Effector CD4-positive, alpha-beta T cell (primary cell): ENCODE measurements at places on chromosomes 6 and 20.

GRCh38 chr6:1381481-1382330, 7.7 kb upstream of the FOXF2 start:
- peak; percentile 29 for DNase-seq

- no peak for DNase-seq
Observed at GRCh38 chr6:34381081-34381480, 11.4 kb downstream of the NUDT3 start.

DNA sequence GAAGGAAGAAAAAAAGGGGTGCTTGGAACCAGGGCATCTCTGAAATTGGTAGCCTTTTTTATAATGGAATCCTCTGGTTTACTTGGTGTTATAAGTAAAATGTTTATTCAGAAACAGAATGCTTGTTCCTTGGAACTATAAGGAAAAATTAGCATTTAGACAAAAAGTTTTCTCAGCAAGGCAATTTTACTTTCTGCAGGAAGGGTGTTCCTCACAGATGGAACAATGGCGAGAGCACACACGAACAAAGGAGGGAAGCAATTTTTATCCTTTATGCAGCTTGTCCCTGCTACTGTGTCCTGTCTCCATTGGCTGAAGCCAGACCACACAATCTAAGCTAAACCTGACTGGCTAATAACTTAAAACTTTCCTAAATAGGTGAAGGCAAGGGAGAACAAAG, 22.7 kb upstream of the FANCE start:
- no peak for DNase-seq

DNA sequence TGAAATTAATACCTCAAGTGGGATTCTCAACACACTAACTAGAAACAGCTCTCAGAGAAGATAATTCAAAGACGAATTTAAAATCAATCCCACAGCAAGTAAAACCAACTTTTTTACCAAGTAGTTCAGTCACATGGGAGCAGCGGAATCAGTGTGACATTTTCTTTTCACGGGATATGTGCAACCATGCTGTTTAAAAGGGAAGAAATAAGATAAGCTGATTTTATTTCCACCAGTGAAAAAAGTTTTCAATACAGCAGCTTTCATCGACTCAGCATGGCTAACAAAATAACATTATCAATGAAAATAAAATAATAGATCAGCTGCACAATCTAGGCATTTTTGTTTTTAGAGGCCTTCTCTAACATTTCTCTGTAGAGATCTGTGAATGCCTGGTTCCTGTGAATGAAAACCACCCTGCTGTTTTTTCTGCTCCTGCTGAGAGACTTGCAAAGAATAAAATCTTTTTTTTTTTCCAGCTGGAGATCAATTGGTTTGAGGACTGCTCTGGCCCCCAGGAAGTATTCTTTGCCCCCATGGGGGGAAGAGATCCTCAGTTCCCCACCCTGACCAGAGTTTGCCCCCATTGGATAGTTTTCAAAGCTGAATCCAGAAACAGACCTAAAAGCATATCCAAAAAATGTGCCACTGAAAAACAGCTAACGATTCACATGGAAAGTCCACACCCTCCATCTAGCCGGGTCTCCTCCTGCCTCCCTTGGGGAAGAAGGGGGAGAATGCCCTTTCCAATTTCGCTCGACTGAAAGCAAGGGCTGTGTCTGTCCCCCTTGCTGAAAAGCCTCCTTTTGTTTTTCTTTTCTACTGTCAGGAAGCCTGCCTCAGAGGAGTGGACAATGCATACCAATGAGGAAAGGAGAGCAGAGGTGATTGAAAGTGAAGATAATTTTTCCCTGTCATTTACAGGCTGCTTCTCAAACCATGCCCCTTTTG, 317.6 kb downstream of the PRKN start:
- DNase-seq: no peak

GRCh38 chr6:3912361-3913076, 63.3 kb downstream of the FAM50B start:
- DNase-seq: no peak

DNA sequence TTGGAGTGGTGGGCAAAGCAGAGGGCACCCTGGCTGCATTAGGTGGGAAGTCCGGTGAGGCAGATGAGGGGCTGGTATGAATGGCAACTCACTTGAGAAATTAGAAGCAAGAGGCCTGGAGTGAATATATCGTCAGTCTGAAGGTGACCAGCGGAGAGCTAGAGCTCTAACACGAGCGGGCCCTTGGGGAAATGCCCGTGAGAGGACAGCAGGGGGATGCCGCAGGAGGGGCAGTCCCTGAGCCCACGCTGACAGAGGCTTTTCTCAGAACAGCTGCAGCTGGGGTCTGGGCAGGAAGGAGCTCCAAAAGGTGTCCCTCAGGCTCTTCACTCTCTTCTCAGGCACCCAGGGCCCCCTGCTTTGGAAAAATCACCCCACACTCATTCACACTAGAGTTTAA, 32.0 kb upstream of the CD93 start:
- no peak for DNase-seq

- DNase-seq: peak; percentile 20
Observed at GRCh38 chr6:11094411-11094851, 797 bp downstream of the SMIM13 start.

- DNase-seq: no peak
Observed at GRCh38 chr20:34165018-34165619, 53.1 kb upstream of the EIF2S2 start.

DNA sequence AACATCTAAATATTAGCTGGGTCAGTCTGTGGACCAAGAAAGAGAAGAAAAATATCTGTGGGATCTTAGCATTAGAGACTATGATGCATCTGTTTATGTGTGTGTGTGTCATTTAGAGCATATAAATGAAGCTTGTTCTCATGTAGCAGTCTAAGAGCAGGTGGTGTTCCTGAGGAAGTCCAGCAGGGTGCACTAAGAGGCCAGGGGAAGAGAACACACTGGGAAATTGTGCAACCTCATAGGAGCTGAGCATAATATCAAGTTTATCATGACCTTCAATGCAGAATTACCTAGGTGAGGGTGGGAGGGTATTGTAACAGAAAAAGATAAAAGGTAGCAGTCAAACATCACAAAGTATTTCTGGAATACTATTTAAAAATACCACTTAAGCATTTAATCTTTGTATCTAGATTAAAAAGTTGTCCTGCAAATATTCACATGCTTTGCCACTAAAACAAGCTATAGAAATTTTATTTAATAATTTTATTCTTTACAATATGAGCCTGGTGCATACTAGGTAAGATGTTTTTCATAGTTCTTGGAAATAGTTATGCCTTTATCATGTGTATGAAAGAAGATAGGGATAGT, 80.5 kb downstream of the SMPDL3A start:
- DNase-seq: no peak

- no peak for DNase-seq
Observed at GRCh38 chr6:11750682-11751081, 27.9 kb downstream of the ADTRP start.

GRCh38 chr6:126069449-126069848, 83.1 kb downstream of the TRMT11 start:
- DNase-seq: no peak

DNA sequence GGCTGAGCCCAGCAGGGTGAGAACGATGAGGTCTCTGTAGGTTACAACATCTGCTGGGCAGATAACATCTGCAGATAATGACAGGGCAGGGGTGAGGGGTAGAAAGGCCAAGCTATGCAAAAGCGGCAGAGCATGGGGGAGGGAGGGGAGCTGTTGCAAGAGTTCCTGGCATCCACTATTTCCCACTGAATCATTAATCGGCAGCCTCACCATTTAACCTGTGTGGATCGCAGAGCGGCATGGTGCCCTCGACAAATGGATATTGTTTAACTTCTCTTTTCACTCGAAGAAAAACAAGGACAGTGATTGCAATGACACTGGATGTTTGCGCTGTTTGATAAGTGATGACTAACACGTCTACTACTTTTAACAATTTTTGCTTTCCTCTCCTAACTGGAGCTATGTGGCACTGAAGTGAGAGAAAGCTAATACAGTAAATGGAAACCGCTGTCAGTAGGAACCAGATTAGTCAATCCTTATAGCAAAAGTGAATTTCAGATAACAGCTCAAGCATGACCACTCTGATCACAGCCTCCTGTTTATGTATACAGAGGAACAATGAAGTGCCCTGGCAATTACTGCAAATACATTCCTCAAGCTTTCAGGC, 381.5 kb downstream of the TFAP2A start:
- no peak for DNase-seq

GRCh38 chr20:46411637-46412036, 5.2 kb upstream of the ELMO2 start:
- DNase-seq: no peak

DNA sequence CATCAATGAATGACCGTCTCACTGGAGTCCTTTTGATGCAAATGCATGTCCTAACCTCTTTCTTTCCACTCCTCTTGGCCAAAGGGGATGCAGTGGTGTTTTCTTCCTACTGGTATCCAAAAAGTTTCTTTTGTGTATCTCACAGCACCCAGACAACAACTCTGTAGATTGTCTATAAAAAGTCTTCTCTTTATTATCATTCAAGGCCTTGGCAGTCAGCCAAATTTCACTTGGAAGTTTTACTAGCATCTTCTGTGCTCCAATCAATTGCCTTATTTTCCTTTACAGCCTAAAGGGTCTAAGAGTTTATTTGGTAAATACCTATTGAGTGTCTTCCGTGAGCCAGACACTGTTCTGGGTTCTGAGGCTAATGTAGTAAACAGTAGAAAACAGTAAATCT, 150.2 kb upstream of the RNF217 start:
- DNase-seq: no peak

GRCh38 chr6:159065759-159066329, 21.1 kb upstream of the TAGAP start:
- no peak for DNase-seq

DNA sequence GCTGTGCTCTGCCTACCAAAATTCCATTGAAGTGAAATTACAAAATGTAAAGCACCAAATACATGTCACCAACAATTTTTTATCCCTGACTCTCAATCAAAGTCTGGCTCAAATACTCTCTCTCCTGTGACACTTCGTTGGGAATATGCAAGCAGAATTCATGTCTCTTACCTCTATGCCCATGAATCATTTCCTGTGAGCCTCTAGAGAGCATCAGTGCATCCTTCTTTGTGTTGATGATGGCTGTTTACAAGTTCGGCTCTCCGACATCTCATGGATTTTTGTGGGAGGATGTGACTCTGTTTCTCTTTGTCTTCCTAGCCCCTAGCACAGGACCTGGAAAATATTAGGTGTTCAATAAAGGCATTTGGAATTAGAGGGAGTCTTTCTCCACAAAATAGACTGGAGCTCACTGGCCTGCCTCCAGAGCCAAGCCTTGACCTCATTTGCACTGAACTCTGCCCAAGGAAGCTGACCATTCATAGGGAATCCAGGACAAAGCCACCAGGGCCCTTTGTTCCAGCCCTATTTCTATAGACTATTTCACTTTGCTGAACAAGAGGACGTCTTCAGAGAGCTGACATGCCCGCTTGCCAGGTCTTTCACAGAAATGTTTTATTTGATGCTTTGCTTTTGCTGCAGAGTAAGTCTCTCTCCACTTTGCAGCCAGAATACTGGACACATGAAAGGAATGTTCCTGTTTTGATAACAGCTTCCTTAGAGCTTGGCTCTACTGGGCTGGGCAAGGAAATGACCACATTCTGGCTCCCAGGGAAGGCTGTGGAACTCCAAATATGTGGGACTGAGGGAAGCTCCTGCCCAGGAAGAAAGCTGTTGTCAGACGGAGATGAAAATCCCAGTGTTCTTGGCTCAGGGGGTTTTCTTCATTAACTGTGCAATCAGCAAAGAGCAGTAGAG, 194.5 kb upstream of the CDYL start:
- DNase-seq: no peak

GRCh38 chr6:33116841-33117711, 41.3 kb downstream of the HLA-DPB1 start:
- no peak for DNase-seq

- DNase-seq: no peak
Observed at GRCh38 chr6:47276377-47276776, 33.3 kb downstream of the TNFRSF21 start.

DNA sequence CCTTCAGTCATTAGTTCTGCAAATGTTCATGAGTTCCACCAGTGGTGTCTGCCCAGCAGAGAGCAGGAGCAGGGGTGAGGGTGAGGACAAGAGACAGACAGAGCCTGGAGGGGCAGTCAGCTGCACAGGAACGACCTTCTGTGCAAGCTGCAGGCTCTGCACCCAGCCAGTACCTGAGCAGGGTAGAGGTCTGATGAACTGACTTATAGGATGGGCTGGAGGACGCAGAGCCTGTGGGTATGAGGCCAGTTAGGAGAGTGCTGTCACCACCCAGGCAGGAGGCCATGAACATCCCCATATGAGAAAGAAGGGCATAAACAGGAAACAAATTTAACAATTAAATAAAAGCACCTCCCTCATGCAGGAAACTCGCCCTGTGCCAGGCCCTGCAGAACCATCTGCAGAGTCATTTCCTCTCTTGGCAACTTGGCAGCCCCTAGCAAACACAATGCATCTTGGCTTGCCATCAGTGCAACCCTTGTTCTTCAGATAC, 17.9 kb downstream of the C6orf15 start:
- peak; percentile 16 for DNase-seq

DNA sequence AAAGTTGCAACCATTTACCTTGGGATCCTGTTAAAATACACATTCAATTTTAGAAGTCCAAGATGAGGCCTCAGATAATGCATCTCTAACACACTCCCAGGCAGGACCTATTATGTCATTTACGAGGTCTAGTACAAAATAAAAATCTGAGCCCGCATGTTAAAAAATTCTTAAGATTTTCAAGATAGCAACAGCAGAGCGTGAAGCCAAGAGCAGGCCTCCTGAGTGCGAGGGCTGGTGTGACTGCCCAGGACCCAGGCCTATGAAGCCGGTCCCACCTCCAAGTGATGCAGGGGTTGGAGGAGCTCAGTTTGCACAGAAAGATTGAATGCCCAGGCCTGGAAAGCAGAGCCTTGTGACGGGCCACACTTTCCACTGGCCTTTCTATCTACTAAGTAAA, 211.1 kb upstream of the KCNQ5 start:
- no peak for DNase-seq

DNA sequence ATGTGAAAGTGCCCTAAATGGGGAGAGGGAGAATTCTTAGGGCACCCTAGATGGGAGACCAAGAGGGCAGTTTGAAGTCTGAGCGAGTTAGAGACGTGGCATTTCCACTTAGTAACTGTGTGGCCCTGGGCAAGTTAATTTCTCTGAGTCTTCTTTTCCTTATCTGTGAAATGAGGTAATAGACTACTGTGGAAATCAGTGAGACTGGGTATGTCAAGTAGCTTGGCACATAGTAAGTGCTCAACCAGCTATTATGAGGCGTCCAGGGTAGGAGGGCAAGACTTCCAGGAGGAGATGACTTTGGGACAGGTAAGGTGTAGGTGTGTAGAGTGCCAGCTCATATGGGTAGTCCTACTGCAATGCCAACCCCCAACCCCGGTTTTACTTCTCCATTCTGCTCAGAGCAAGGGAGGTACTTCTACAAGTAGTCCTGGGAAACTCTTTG, 770 bp downstream of the KIF3B start:
- DNase-seq: no peak

GRCh38 chr20:56117350-56117749, 112.0 kb upstream of the CBLN4 start:
- no peak for DNase-seq

GRCh38 chr6:118865100-118865391, 28.9 kb upstream of the ASF1A start:
- DNase-seq: no peak

- DNase-seq: no peak
Observed at GRCh38 chr6:80625405-80625804, 518.9 kb downstream of the BCKDHB start.

GRCh38 chr6:21922086-21922485, 328.5 kb downstream of the SOX4 start:
- no peak for DNase-seq

GRCh38 chr20:7094438-7094997, 327.0 kb downstream of the BMP2 start:
- no peak for DNase-seq

GRCh38 chr6:167782698-167783517, 43.8 kb upstream of the AFDN start:
- DNase-seq: no peak
